ENCODE measurements at places on chromosomes 13 and 19.

DNA sequence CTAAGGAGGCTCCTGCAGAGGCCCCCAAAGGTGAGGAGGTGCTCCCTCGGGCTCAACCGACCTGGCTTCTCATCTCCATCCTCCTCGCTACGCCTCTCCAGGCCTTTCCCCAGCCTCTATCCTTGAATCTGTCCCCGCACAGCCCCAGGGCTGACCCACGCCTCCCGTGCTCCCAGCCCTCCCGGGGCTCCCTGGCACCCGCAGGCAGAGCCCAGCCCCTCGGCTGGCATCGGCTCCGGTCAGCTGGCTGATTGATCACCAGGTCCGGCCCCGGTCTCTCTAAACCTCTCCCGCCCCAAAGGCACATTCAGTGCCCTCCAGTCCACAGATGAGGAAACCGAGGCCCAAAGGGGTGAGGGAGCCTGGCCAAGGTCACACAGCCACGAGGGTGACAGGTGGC, 2.5 kb downstream of the MYBPC2 start:
- no peak for DNase-seq

GRCh38 chr19:18420930-18421329, 1.7 kb downstream of the SSBP4 start:
- no peak for DNase-seq

DNA sequence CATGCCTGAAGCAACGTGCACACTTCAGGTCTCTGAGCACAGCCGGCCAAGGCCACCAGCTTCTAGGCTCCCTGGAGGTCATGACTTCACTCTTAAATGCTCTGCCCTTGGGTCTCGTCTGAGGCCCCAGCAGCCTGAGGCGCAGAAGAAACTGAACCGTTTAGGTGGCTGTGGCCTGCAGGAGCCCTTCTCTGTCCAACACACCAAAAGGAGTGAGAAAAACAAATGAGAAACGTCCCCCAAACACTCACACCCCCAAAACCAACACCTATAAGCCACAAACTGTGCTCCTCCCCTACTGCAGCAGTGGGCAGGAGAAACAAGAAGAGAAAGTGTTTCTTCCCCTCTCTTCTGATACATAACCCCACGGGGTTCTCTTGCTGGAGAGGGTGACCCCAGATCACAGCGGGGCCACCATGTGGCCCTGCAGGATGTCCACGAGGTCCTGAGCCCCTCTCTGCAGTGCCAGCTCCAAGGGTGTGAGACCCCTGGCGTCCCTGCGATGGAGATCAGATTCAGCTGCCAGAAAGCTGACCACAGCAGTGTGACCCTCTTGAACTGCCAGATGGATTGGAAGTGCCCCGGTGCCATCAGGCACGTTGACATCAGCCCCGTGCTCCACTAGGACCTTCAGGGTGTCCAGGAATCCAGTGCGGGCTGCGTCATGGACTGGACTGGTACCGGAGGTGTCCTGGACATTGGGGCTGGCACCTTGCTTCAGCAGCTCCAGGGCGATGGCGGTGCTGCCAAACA, 1.0 kb upstream of the KRI1 start:
- peak; percentile 70 for DNase-seq

GRCh38 chr19:4744451-4745174, 21.0 kb upstream of the DPP9 start:
- no peak for DNase-seq

- no peak for DNase-seq
These were observed 6.3 kb upstream of the RPL13A start for GRCh38 chr19:49481020-49481683.

Data from T-cell (primary cell).